Neuronal stem cell (in vitro differentiated cells): ENCODE measurements at places on chromosomes 6 and 20.
A peak's percentile ranks its signal among the peaks of the same experiment; 100 is the strongest.

- DNase-seq = no peak
- H3K4me1 ChIP-seq = no peaks in the 10 kb centered on the region
- no peaks in the 10 kb centered on the region for H3K27me3 ChIP-seq
- no peaks in the 10 kb centered on the region for H3K36me3 ChIP-seq
- no peak overlapping the region for H3K27ac ChIP-seq
Observed at GRCh38 chr6:150492941-150493340, 106.7 kb upstream of the PLEKHG1 start.

DNA sequence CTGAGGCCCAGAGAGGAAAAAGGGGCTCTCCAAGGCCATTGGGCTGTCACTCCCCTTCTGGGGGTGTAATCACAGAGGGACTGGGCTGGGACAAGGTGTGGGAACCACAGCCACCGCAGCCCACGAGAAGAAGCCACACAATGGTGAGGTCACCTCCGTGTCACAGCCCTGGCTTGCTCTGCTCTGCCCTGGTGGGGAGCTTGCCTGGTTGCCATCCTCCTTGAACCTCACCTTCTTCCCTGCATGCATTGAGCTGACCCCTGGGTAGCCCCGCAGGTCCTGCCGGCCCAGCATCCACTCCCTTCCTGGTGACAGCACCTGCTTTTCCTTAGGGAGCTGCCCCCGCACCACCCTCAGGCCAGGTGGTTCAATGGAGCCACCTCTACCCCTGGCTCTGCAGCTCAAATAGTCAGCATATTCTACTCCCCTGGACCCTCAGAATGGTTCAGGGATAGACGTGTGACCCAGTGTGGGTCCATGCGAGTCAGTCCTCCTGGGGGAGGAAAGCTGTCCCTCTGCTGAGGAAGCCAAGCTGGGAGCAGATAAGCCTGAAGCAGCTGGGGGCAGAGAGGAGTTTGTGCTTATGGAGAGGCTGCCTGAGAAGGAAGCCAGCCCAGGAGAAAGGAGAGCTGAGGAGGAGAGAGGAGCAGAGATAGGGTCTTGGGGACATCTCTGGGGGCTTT, 21.3 kb downstream of the RBM38 start:
- H3K36me3 ChIP-seq = peaks cover 24% of the 10 kb centered on the region
- DNase-seq = no peak
- peaks cover 6% of the 10 kb centered on the region for H3K27me3 ChIP-seq
- no peak overlapping the region for H3K27ac ChIP-seq
- H3K4me3 ChIP-seq = no peak overlapping the region
- H3K4me1 ChIP-seq = peaks cover 13% of the 10 kb centered on the region

GRCh38 chr6:131058236-131058635, 4.8 kb downstream of the EPB41L2 start:
- no peak overlapping the region for H3K27ac ChIP-seq
- H3K4me1 ChIP-seq = peaks cover 7% of the 10 kb centered on the region
- H3K27me3 ChIP-seq = no peaks in the 10 kb centered on the region
- no peak for DNase-seq
- no peaks in the 10 kb centered on the region for H3K36me3 ChIP-seq

GRCh38 chr6:17250237-17250636, 30.9 kb upstream of the RBM24 start:
- H3K27ac ChIP-seq = no peak overlapping the region
- H3K4me3 ChIP-seq = no peak overlapping the region
- no peaks in the 10 kb centered on the region for H3K36me3 ChIP-seq
- DNase-seq = no peak
- H3K4me1 ChIP-seq = no peaks in the 10 kb centered on the region

DNA sequence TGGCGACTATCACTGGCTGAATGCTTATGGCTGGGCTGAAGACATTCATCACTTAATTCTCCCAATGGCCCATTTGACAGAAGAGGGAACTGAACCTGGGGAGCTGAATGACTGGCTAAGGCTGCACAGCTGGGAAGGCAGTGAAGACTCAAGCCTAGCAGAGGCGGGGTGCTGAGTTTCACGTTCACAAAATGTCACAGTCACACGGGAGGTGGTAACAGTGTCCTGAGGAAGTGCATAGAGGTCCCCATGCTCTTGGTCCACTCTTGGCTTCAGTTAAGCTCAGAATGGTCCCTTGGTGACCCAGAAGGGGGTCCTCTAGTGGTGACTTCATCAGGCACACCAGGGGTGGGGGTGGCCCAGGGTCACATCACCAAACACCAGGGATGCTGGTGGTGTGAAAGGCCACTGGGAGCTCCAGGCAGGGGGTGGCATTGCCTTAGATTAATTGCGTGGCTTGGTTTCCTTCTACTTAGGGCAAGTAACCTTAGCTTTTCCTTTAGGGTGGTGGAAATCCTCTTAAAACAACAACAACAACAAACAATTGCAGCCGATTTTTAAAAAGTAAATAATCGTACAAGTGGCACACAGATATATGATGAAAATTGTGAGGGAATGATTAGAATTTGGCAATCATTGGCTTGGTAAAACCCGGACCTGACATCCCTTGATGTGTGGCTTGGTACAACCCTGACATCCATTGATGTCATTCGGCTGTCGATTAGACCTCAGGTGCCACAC, 45.0 kb downstream of the SULF2 start:
- H3K4me1 ChIP-seq = peaks cover 9% of the 10 kb centered on the region
- H3K27me3 ChIP-seq = no peaks in the 10 kb centered on the region
- peaks cover 14% of the 10 kb centered on the region for H3K36me3 ChIP-seq
- DNase-seq = no peak
- H3K4me3 ChIP-seq = no peak overlapping the region
- no peak overlapping the region for H3K27ac ChIP-seq

- peaks cover 10% of the 10 kb centered on the region for H3K27me3 ChIP-seq
- DNase-seq = no peak
- no peaks in the 10 kb centered on the region for H3K36me3 ChIP-seq
- H3K4me1 ChIP-seq = peaks cover 5% of the 10 kb centered on the region
- no peak overlapping the region for H3K4me3 ChIP-seq
Observed at GRCh38 chr6:7085911-7086310, 21.9 kb upstream of the RREB1 start.

DNA sequence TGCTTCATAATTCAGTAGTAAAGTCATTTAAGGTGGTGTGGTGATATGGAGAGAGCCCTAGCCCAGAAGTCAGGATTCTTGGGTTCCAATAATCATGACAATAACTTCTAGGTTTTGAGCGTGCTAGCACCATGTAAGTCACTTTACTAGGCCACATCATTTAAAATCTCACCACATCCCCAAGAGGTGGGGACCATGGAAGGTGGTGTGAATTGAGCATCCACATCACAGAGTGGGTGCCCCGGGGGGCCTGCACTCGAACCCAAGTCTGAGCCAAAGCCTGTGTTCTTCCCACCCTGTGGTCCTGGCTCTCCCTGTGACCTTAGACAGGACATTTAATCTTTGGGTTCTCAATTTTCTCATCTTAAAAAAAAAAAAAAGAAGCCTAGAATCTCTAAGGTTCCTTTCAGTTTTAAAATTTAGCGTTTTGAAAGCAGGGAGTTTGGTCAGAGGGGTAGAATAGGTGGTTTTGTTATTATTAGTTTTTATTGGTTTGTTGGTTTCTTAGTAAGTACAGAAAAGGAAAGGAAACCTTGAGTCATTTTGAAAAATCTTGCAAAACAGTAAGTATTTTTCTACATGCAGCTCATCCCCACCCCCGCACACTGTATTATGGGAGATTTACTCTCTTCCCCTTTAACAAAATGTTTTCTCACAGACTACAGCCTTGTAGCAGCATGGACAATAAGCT, 26.4 kb downstream of the ARMC2 start:
- H3K4me3 ChIP-seq = no peak overlapping the region
- peaks cover 2% of the 10 kb centered on the region for H3K27me3 ChIP-seq
- no peak overlapping the region for H3K27ac ChIP-seq
- peaks cover 3% of the 10 kb centered on the region for H3K4me1 ChIP-seq
- DNase-seq = no peak

GRCh38 chr6:79173378-79173777, 61.1 kb downstream of the HMGN3 start:
- no peak for DNase-seq
- no peaks in the 10 kb centered on the region for H3K36me3 ChIP-seq
- H3K27ac ChIP-seq = no peak overlapping the region
- no peaks in the 10 kb centered on the region for H3K27me3 ChIP-seq

DNA sequence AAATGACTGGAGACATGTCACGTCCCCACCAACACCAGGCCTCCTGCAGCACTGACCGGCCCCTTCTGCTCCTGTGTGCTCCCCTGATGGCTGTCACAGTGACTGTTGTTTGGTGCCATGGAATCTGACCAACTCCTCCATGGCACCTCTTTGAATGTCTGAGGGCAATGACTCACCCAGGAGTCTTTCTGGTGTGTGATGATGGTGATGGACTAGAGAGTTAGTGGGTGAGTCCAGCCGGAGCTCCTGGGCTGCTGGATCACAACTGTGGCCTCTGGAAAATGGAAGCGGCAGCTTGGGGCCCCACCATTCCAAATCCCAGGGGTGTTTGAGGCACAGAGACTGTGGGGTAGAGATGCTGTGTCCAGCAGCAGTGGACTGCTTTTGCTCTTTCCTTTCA, 133.3 kb downstream of the TFAP2C start:
- no peaks in the 10 kb centered on the region for H3K27me3 ChIP-seq
- H3K4me3 ChIP-seq = no peak overlapping the region
- H3K4me1 ChIP-seq = peaks cover 16% of the 10 kb centered on the region

GRCh38 chr6:4180652-4181255, 45.4 kb upstream of the ECI2 start:
- H3K27me3 ChIP-seq = no peaks in the 10 kb centered on the region
- no peak overlapping the region for H3K4me3 ChIP-seq
- H3K36me3 ChIP-seq = no peaks in the 10 kb centered on the region
- DNase-seq = peak; percentile 18

GRCh38 chr20:64238851-64239387, 16.6 kb upstream of the PCMTD2 start:
- no peak for DNase-seq
- H3K4me3 ChIP-seq = no peak overlapping the region
- H3K36me3 ChIP-seq = peaks cover 2% of the 10 kb centered on the region
- H3K27me3 ChIP-seq = no peaks in the 10 kb centered on the region

DNA sequence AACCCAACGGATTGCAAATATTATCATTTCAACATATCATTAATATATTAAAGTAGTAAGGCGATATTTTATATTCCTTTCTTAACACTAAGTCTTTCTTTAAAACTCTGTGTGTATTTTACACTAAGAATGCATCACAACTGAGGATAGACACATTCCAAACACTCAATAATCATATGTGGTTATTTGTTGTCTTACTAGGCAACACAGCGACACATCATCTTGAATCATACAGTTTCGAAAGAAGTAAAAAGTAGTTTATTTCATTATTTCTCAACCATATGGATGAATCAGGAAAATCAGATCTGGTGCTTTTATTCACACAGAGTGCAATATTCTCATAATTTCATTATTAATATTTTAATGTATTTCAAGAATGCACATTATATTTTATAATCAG, 662.4 kb downstream of the EPHA7 start:
- DNase-seq = no peak
- no peak overlapping the region for H3K27ac ChIP-seq
- no peaks in the 10 kb centered on the region for H3K36me3 ChIP-seq
- no peaks in the 10 kb centered on the region for H3K4me1 ChIP-seq
- H3K27me3 ChIP-seq = no peaks in the 10 kb centered on the region

GRCh38 chr20:1491860-1492642, 831 bp upstream of the SIRPB2 start:
- H3K36me3 ChIP-seq = no peaks in the 10 kb centered on the region
- H3K27me3 ChIP-seq = no peaks in the 10 kb centered on the region
